ENCODE measurements at places on chromosomes 3 and 15. TPM values are rescaled to one million over a fixed set of nuclear protein-coding genes. Genes with fewer than 3 reads are reported as not detected.

DNA sequence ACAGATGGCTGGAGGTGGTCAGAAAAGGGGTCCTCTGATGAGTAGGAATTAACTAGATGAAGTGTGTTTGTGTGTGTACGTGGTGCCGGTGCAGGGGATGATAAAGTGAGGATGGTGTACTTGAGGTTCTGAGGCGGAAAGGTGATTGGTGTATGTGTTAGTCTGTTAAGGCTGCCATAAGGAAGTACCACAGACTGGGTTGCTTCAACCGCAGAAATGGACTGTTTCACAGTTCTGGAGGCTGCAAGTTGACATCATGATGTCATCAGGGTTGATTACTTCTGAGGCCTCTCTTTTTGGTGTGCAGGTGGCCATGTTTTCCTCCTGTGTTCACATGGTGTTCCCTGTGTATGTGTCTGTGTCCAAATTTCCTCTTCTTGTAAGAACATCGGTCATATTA lies 202.4 kb upstream of the RGMA start:
- no peak for DNase-seq

GRCh38 chr3:195458316-195458717 lies 15.5 kb upstream of the ACAP2 start:
- DNase-seq, result no peak

- DNase-seq, result no peak
Observed at GRCh38 chr3:30605706-30606300, 598 bp upstream of the TGFBR2 start.

GRCh38 chr15:64997745-64998375 lies 8.1 kb upstream of the SPG21 start:
- DNase-seq, result no peak

DNA sequence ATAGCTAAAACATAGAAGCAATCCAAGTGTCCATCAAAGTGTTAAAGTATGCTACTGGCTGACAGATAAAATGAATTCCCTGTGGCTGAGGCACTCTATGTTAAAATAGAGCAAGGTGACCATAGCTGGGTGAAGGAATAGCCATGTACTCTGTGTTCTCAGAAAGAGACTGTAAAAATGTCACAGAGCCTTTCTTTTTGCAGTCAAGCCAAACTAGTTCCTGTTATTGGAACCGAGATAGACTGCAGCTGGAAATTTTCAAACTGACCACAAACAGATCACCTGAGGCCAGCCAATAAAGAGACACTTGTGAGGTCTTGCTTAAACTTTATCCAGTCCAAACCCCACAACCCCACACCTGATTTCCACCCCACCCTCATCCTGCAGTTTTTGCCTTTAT lies 422.8 kb upstream of the NAALADL2 start:
- no peak for DNase-seq

Gene CCR9
- not detected for total RNA-seq

Gene AHSG
- not detected for total RNA-seq
